SW 1271 (cell line): ENCODE measurements at places on chromosomes 12 and 14.

DNA sequence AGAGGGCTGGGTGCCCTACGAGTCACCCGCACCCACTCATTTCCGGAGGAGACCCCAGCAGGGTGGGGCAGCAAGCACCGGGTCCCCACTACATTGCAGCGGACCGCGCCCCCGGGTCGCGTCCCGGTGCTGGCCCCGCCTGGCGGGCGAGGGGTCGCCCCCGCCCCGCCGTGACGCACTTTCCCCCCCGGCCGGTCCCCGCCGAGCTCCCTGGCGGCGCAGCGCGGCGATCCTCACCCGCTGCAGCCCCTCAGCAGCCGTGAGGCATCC, 106.1 kb downstream of the PRICKLE1 start:
- DNase-seq: no peak

DNA sequence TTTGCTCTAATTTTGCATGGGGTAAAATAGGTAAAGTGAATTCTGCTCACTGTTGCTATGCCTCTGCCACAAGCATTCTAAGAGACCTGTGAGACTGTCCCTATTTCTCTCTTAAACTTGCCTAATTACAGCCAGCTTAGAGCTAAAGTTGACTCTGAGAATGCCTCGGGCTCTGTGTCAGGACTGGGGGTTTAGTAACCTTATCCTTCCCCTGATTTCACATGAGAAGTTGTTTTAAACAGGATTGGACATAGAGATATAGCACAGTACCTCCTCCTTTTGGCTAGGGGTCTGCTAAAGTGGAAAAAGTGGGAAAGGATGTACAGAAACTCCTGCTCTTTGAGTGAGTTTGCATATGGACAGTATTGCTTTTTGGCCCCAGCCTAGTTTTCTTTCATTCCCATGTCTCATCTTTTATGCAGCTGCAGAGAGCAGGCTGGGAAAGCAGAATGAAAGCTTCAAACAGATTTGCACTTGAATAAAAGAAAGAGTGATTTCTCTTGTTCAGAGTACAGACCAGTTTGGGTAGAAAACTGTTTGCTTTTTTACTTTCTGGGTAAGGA, 122.0 kb downstream of the RAD51B start:
- no peak for DNase-seq

DNA sequence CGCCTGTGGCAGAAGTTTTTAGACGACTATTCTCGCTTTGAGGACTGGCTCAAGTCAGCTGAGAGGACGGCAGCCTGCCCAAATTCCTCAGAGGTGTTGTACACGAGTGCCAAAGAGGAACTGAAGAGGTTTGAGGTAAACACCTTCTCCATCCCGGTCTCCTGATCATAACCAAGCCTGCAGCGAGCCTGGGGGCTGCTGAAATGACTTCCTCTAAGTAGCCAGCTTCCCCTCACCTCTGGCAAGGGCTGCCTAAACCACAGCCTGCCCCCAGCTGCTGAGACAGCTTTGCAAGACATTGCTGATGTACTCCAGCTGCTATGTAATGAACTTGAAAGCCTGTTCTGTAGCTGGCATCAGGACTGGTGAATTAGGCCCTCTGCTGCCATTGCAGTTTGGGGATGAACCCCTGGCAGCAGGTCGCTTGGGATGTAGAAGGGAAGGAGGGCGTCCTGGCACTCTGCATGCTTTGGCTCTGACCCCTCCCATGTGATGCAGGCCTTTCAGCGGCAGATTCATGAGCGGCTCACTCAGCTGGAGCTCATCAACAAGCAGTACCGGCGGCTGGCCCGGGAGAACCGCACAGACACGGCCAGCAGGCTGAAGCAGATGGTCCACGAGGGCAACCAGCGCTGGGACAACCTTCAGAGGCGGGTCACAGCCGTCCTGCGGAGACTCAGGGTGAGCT, 84.6 kb downstream of the ESR2 start:
- no peak for DNase-seq

DNA sequence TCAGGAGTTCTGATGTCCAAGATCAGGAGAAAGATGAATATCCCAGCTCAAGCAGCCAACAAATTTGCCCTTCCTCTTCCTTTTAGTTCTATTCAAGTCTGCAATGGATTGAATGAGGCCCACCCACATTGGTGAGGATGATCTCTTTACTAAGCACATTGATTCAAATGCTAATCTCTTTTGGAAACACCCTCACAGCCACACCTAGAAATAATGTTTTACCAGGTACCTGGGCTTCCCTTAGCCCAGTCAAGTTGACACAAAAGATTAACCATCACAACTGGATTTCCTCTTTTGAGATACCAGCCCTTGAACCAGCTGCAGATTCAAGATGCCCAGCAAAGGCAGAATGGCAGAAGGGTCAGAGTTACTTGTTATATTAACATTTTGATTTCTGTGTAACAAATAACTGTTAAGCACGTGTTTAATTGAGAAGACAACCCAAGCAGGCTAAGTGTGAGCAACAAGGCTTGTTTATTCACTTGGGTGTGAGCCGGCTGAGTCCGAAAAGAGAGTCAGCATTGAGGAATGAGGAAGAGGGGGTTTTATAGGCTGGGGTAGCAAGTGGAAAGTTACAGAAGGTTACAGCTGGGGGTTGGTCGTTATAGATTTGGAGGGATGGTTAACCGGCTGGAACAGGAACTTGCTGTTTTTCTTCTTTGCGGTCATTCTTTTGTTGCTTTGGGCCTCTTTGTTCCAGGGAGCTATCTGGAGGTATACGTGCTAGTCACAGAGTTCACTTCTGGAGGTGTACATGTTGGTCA, 180.3 kb downstream of the EMP1 start:
- DNase-seq: no peak

DNA sequence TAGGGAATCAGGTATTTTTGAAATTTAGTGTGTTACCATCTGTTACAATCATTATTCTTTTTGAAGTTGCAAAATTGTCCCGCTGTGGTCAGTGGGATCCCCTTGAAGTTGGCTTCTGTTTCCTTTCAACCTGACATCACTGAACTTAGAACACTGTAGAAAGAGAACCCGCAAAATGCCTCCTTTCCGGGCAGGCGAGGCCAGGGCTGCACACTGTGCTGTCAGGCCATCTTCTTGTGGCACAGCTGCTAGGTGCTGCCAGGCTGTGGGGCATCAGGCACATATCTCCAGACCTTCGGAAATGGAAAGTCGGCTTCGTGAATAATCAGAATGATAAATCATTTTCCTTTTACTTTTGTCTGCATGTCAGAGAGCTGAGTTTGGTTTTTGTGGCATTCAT, 103.5 kb downstream of the GLT1D1 start:
- no peak for DNase-seq

- DNase-seq: no peak
Observed at GRCh38 chr12:27180906-27181505, 63.1 kb upstream of the STK38L start.

- no peak for DNase-seq
Observed at GRCh38 chr12:117380083-117380482, 18.7 kb upstream of the NOS1 start.

- no peak for DNase-seq
Observed at GRCh38 chr12:52193991-52194390, 2.2 kb upstream of the KRT80 start.

DNA sequence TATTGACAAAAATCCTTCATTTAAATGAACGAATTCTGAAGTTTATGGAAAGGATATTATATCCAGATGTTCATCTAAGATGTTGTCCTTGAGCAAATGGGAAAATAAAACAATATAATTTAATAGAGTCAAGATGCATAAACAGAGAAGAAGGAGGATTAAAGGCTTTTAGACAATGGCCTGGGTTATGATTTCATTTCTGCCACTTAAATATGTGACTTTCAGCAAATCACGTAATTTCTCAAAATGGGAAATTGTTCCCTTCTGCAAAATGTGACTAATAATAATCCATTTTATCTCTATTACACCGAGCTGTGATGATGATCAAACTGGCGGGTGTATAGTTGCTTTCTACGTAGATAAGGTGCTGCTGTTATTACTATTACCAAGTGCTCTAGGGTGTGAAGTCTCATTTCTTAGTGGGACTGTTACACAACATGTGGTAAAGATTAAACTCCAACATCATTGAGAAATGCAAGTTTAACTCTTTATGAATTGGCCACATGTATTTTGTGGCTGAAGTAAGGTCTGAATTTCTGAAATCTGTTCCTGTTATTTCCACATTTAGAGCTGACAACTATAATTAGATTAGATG, 157.0 kb downstream of the MYRFL start:
- DNase-seq: no peak

DNA sequence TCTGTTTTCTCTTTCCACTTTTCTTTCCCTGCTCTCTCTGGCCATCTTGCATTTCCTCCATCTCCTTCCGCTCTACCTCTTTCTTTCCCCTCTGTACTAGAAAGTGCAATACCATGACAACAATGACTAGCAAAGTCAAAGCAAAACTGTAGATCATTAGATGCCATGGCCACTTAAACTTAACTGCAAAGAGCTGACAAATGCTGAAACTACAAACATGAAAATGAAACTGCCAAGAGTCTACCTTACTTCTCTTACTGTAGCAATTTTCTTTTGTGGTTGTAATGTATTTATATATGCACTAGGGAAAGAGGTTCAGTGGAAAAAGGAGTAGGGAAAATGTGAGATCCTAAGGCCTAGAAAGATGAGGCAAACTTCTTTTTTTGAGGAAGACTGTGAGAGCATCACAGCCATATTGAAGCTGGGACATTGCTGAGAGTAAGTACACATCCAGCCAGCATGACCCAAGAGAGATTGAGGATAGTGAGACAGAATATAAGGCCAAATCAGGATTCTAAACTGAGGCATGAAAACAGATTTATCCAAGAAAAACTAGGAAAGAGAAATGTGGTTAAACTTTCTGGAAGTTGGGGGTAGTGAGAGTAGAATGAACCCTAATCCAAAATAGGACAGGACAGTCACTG, 276.6 kb upstream of the NAV3 start:
- no peak for DNase-seq

GRCh38 chr14:77622366-77622961, 6.0 kb upstream of the SPTLC2 start:
- DNase-seq: no peak

DNA sequence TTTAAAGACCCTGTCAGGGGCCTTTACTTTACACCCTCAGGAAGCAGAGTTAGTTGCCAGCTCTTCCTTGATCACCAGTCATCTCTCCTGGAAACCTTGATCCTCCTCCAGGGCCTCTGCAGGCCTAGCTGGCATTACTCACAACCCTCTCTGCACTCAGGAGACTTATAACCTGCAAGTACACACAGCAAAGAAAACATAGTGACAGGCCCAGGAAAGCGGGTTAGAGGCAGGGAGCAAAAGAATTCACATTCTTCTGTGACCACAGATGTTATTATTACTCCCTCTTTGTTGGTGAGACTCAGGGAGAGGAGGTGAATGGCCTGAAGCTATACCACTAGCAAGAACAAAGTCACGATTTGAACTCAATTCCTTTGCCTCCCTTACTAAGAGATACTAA, 87.4 kb downstream of the OR11H12 start:
- DNase-seq: no peak
